ENCODE measurements at places on chromosomes 2 and 18.

DNA sequence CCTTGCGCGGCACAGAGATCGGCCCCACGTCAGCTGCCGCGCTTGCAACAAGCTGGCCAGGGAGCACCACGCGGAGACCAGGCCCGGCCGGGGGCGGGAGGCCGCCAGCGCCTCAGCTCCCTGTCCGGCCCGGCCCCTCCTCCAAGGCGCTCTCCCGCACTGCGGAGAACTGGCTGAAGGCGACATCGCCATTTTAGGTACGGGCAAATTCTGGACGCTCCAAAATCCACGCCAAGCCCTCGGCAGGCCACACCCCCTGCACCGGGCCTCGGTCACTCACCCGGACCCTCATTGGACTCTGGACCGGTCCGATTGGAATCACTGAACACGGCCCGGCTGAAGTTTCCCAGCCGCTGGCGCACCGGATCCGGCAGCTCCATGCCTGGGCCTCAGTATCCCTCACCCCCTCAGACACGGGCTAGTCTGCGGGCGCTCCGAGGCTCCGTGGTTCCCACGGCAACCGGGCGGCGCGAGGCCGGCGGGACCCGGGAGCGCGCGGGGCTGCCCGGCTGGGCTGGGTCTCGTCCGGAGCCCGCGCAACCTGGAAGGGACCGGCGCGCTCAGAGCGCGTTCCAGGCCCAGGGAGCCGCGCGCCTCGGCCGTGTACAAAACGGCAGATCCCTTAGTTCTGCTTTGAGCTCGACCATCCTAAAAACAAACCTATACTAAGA, at the start of gene TMEM17:
Gene TMEM17, minus strand, starts transcription at position 446 of the 671 bp plus-strand sequence. Its CDS starts 66 bp downstream, at position 380.
- peak; percentile 90 for DNase-seq

- peak; percentile 57 for DNase-seq
These were observed at the start of gene ELAC1 for GRCh38 chr18:50967714-50968661. TSS of gene ELAC1 (plus strand) at chr18:50968040. CDS start at chr18:50974405, 6,365 bp downstream.

DNA sequence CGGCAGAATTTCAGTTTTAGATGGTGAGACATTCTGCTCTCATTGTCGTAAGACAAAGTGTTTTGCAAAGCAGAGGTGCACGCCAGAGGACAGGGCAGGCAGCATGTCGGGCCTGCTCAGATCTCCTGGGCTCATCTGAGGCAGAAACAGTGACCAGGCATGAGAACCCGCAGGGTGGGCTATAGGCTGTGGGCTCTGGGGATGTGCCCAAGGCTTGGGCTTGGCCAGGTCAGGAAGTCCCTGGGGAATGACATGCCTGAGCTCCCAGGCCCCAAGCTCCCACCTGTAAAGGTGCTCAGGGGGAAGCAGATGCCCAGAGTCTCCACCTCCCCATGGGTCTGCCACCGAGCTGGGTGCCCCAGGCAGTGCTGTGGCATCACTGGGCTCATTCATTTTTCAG, 35.3 kb downstream of the INHBB start:
- no peak for DNase-seq

- DNase-seq: no peak
These were observed 107.5 kb upstream of the PELI1 start for GRCh38 chr2:64251497-64252250.

- DNase-seq: peak; percentile 36
These were observed 118.9 kb upstream of the ARL5A start for GRCh38 chr2:151946899-151947812.

- DNase-seq: no peak
These were observed 941 bp downstream of the EHD3 start for GRCh38 chr2:31234683-31235503.

- no peak for DNase-seq
These were observed 269.2 kb downstream of the XIRP2 start for GRCh38 chr2:167157523-167157922.

GRCh38 chr2:33272001-33272400, 204.4 kb upstream of the RASGRP3 start:
- DNase-seq: no peak

GRCh38 chr2:167333245-167333644, 445.0 kb downstream of the XIRP2 start:
- no peak for DNase-seq

DNA sequence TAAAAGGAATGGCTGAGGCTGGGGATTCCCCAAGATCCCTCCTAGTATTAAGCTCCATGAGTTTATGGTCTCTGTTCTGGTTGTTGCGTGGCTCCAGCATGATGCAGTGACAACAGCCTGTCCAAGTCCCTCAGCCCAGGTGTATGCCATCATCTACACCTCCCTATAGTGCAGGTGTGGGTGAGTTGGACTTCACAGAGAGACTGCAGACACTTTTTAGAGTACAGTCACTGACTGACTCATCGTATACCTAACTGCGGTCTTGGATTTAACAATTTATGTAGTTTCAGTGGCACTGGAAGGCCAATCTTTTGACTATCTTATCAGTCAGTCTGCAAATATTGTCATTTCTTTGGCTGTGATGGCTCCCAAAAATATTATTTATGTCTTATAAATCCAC, 415.0 kb downstream of the TMX3 start:
- DNase-seq: no peak

GRCh38 chr2:63545023-63545422, 43.3 kb downstream of the WDPCP start:
- no peak for DNase-seq

DNA sequence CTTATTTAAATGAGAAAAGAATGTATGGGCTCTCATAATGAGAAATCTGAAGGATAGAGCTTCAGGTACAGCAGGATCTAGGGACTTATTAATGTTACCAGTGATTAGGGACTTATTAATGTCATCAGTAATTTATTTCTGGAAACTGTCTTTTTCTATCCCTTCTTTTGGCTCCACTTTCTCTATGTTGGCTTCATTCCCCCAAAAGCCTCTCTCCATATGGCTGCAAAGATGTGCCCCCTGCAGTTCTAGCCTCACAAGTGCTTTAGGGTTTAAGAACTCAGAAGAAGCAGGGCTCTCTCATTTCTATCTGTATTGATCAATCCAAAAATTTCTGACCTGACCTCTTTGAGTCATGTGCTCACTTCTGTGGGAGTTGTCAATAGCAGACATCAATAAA, 480.9 kb downstream of the TXNL1 start:
- DNase-seq: no peak

GRCh38 chr18:9711361-9712129, 3.4 kb downstream of the RAB31 start:
- DNase-seq: no peak

- peak; percentile 42 for DNase-seq
These were observed 187.8 kb upstream of the SIX3 start for GRCh38 chr2:44753552-44754285.

GRCh38 chr2:241304039-241304670, 11.3 kb downstream of the HDLBP start:
- DNase-seq: no peak

- no peak for DNase-seq
These were observed 39.2 kb downstream of the SEMA4F start for GRCh38 chr2:74693213-74693612.

DNA sequence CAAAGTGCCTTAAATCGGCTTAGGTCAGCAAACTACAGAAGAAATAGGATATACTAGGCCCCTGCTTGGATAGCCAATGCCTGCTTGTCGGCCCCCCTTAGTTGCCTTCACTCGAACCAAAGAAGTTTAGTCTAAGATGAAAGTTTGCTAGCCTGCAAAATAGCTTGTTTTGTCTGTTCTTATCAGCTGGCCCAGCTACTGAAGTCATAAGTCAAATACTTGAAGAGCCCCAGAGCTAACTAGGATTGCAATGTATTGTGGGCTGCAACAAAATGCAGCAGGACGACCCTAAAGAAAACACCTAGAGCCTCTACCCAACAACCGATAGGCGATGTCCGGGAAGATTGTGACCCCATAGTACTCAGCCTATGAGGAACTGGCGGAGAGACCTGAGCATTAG, 183.5 kb upstream of the HS6ST1 start:
- no peak for DNase-seq

- DNase-seq: no peak
These were observed 8.2 kb downstream of the CTDP1 start for GRCh38 chr18:79687806-79688205.

- DNase-seq: no peak
These were observed 199.4 kb downstream of the SATB2 start for GRCh38 chr2:199258291-199258690.

GRCh38 chr2:26786207-26787028, 562 bp downstream of the CENPA start:
- DNase-seq: peak; percentile 28

GRCh38 chr2:23073056-23073455, 311.9 kb upstream of the KLHL29 start:
- no peak for DNase-seq

DNA sequence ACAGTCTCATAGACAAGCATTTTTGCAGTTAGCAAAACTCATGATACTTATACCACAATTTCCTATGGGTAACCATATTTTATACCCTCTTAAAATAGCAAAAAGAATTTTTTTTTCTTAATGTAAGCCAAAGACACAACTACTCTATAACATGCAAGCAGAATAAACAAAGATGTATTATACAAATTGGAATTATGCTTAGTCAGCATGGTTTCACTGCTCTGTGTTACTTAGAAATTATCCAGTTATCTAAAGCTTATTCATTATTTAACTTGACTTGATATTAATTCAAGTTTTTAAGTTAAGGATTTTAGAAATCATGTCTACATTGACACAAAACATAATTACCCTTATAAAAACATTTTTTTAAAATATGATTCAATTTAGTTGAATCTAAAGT, 449.8 kb upstream of the CDH2 start:
- no peak for DNase-seq

DNA sequence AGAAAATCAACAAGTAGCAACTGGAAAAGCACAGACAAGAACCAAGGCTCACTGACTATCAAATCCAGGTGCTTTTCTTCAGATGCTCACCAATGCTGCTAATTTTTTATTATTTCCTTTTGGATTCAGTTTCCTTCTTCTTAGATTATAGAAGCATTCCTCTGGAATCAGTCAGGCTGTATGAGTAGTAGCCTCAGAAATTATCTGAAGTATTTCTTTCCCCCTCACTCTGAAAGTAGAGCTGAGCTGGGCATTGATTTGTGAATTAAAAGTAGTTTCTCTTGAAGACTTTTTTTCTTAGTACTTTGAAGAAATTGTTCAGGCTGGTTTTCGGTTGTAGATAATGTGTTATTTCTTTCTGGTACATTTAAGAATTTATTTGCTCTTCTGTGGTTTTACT, 273.7 kb downstream of the NOL4 start:
- DNase-seq: no peak

GRCh38 chr2:182435754-182436153, 8.9 kb upstream of the PDE1A start:
- no peak for DNase-seq

- DNase-seq: no peak
These were observed 1673.5 kb upstream of the CELF4 start for GRCh38 chr18:39238981-39239660.

DNA sequence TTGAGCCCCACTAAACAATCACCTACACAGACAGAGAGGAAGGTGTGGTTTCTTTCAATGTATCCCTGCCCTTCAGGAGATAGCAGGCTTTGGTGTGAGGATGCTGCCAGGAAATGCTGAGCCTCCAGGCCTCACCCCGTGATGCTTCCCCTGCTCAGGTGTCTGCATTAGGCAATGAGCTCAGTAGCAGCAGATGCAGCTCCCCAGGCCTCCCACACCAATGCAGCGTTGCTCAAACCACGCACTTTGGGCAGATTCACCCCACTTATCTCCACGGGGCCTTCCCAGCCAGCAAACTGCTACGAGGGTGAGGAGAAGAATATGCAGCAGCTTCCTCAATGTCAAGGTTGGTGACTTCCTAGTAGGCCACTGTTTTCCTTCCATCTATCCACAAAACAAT, 229.3 kb upstream of the PXDN start:
- DNase-seq: no peak

GRCh38 chr2:11711751-11712150, 34.7 kb upstream of the LPIN1 start:
- no peak for DNase-seq

DNA sequence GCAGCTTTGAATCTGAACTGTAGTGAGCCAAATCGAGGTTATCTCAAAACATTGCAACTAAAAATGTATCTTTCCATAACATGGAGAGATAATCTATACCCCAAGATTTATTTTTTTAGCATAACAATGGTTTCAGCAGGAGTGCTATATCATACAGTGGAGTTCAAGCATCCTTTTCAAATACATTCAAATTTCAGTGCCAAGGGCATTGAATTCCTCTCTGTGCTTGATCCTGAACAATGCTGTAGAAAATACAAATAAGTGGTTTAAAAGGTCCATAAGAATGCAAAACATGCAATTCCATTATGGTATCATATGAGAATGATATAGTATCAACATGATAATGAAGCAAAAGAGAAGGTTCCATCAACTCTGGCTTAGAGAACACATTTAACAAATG, 201.7 kb downstream of the TXNL1 start:
- DNase-seq: no peak

DNA sequence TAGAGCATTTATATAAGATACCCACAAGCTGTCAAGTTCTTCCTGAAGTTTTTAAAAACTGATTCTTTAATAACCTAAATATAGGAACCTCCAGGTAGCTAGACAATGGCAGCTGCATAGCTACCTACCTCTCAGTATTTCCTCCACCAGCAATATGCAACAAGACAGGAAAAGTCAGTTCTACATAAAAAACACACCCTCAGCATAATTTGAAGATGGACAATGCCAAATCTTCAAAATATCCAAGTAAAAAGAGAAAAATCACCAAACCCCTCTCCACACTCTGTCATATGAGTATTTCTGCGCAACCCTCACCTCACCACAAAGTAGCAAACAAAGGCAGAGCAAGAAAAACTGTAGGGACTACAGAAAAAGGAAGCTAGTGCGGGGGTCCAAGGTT, 51.4 kb downstream of the GTF3C3 start:
- no peak for DNase-seq

DNA sequence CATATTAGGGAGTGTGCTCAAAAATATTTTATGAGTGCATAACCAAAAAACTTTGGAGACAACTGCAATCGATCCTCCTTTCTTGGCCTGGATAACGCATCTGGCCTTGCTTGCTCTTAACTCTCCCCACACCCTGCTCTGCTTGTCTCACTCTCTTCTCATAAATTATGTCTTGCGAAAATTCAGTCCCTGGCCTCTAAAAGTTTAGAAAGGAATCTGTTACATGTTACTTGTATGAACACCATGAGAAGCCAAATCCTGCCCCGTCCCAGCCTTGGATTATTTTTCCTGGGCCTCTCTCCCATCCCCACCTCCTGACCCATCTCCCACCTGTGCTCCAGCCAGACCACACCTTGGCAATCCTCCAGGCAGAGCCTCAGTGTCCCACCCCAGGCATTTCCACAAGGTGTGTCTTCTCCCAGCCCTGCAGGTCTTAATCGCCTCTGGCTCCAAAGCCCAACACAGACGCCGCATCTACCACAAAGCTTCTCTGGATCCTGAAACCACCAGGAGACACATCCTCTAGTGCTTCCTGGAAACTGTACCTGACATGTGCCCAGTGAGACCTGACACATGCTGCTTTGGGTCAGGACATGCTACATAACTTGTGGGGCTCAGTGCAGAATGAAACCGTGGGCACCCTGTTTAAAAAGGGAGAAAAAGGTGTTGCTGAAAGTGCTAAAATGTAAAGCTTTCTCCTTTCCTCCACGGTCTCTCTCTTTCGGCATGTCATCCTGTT, 99.6 kb upstream of the ST3GAL5 start:
- DNase-seq: no peak

- no peak for DNase-seq
These were observed 2.0 kb downstream of the ESPNL start for GRCh38 chr2:238101891-238102841.
